ENCODE measurements at places on chromosomes 4 and X.

DNA sequence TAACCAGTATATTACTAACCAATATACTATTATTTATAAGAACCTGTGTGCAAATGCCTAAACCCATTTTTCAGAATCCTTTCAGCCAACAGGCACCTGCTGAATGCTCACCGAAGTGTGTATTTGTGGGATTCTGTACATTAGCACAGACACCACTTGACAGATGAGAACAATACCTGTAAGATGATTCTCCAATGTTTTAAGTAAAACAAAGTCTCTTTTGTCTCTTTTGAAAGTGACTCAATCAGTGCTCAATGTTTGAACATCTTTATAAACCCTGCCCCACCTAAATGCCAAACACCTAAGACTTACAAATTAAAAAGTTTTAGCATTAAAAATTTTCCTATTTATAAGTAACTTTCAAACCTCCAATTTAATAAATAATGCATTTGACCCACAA is 763 bp downstream of the ASB9 start:
- DNase-seq: no peak

DNA sequence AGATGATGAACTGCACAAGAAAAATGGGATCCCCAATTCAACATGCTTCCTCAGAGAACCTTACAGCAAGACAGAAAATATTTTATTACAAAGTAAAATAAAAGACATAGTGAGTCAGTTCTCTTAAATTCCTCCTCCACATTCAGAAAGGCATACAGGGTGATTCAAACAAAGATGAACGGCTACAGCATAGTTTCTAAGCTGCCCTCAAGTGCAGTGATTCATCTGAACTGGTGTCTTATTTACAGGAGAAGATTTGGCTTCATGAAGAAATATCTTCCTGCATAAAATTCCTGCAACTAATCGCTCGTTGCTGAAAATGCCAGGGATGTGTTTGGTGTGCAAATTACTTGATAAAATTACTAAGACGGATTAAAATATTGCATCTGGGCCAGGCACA is 103.6 kb downstream of the PRKX start:
- no peak for DNase-seq

DNA sequence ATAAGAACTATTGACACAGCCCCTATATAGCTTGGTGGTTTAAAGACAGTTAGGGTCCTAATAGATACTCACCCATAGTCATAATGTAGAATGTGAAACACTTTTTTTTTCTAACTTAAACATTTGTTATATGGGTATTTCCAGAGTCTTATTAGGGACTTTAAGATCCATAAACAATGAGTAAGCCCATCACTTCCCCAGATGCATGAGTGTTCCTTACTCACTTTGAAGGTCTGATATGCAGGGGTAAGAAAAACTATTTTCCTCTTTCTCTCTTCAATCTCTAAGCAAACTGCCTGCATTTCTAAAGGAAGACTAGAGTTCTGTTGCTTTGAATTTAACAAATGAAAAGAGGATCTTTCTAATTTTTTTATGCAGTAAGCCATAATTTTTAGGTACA is 443.6 kb upstream of the PITX2 start:
- DNase-seq: no peak

DNA sequence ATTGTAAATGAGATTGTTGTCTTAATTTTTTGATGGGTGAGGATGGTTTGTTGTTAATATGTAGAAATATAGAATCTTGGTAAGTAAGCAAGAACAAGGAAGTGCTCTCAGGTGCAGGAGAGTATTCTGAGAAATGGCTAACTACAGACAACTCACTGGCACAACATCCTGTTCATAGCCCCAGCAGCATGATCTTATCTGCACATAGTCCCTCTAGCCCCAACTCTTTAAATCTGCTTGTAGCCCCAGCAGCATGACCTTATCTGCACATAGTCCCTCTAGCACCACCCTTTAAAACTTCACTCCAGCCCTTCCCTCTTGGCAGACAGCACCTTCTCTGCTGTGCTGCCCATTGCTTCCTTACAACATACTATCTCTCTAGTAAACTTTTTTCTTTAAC is 1957.1 kb upstream of the ADGRL3 start:
- no peak for DNase-seq

GRCh38 chr4:86619656-86620055 is 25.5 kb downstream of the PTPN13 start:
- DNase-seq: no peak

DNA sequence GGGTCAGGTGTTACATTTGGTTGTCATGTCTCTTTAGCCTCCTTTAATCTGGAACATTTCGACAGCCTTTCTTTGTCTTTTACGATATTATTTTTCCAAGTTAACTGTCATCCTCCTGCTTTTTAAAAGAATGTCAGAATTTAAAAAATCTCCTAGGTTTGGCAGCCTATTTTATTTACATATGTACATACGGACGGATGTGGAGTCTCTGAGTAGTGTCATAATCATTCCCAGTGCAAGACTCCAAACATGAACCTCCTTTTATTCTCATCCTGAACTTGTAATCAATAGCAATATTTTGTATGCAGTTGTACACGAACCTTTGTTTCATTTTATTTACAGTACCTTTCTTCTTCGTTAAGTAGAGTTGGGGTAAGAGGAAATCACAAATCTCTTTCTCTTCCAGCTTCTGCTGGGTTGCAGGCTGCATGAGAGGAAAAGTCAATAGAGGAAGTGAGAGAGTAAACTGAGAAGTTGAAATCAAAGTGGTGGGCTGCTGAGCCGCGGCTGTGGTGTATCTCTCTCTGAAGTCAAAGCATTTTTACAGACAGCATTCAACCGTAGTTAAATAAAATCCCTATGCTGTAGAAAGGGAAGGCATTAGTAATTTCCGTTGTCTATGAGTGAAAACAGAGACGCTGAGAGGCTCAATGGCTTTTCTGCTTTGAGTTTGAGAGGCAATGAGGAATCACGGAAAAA is 53.9 kb upstream of the RPS6KA3 start:
- DNase-seq: peak; percentile 29

All from CD4-positive, alpha-beta T cell treated with Interleukin-6 at 100 ng/mL for 8 hours (primary cell).